ENCODE measurements at places on chromosomes 1 and 21. TPM values are rescaled to one million over a fixed set of nuclear protein-coding genes. Genes with fewer than 3 reads are reported as not detected.

GRCh38 chr1:116379674-116380498 lies 6.8 kb downstream of the ATP1A1 start:
- no peak for DNase-seq
- peaks cover 43% of the 10 kb centered on the region for H3K4me1 ChIP-seq
- H3K36me3 ChIP-seq, result no peaks in the 10 kb centered on the region
- no peak overlapping the region for H3K4me3 ChIP-seq

Gene ALX3
- total RNA-seq, result 0.66 TPM

Gene TCHHL1
- total RNA-seq, result not detected

Gene GBP5
- 1.8 TPM for total RNA-seq

DNA sequence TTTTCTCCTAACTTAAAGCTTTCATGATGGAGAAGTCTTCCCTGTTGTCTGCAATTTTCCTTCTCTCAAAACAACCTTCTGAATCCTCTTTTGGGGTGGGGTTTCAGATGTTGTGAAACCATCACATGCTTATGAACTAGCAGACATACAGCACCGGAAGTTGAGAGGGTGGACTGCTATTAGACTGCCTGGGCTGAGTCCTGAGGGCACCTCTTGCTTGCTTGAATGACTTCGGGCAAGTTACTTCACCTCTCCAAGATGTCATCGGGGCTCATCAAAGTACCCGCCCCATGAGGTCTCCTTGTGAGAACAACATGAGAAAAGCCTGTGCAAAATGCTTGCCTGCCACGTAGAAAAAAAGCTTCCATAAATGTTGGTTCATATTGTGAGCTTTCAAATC lies 89.6 kb downstream of the CCDC185 start:
- no peaks in the 10 kb centered on the region for H3K4me1 ChIP-seq
- H3K27me3 ChIP-seq, result no peaks in the 10 kb centered on the region
- H3K4me3 ChIP-seq, result no peak overlapping the region
- H3K36me3 ChIP-seq, result no peaks in the 10 kb centered on the region

DNA sequence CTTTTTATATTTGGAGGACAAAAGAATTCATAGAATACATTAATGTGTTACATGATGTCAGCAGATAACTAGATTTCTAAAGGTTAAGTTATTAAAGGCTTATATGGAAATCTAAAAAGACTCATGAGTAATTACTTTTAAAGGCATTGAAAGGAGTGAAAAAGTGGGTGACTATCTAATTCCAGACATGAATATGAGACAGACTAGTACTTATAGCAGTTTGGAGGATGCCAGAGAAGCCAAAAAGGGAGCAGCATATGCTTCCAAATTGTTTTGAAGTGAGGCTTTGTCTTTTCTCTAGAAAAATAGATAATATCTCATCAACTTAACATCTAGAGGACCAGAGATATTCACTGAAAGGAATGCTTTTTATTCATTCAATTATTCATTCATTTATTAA lies 275.5 kb upstream of the CACYBP start:
- no peaks in the 10 kb centered on the region for H3K36me3 ChIP-seq
- no peak overlapping the region for H3K27ac ChIP-seq
- H3K4me1 ChIP-seq, result no peaks in the 10 kb centered on the region
- DNase-seq, result no peak
- H3K4me3 ChIP-seq, result no peak overlapping the region

GRCh38 chr1:226309398-226310244 lies 657 bp upstream of the LIN9 start:
- H3K4me3 ChIP-seq, result peak overlapping the region; percentile 73
- peak overlapping the region; percentile 21 for H3K27ac ChIP-seq
- no peaks in the 10 kb centered on the region for H3K36me3 ChIP-seq
- no peaks in the 10 kb centered on the region for H3K27me3 ChIP-seq
- no peaks in the 10 kb centered on the region for H3K4me1 ChIP-seq
